Activated CD4-positive, alpha-beta T cell treated with anti-CD3 and anti-CD28 coated beads, Interleukin-2, amount 10 ng/mL, durations not matched to agents 7 days and 5 days (primary cell): ENCODE measurements at places on chromosomes 7 and 10. TPM values are rescaled to one million over a fixed set of nuclear protein-coding genes. Genes with fewer than 3 reads are reported as not detected.

DNA sequence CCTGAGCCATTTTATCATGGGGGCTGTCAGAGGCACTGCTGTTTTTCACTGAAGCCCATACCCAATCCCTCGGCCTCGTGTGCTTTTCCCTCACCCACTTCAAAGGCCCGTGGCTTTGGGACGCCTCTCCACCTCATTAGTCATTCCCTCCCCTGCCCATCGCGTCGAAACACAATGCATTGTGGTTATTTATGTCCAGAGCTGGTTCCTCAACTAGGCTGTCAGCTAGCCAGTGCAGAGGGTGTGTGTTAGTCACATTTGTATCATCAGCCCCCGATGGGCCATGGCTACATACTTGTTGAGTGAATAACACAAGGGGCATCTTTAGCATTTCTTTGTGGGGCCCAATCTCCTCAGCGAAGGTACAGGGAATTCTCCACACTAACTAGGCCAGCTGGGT lies 3.8 kb upstream of the CRCP start:
- no peak for DNase-seq

Gene SHH
- total RNA-seq, result not detected

GRCh38 chr7:98178321-98178720 lies 32.9 kb upstream of the BHLHA15 start:
- DNase-seq, result no peak

GRCh38 chr7:81414411-81414810 lies 355.4 kb downstream of the HGF start:
- no peak for DNase-seq

Gene PAX4
- not detected for total RNA-seq

Gene MBL2
- total RNA-seq, result not detected

- peak; percentile 80 for DNase-seq
Observed at GRCh38 chr10:104580774-104581675, 60.1 kb upstream of the SORCS3 start.

Gene SKAP2
- 6.3 TPM for total RNA-seq

Gene RADIL
- total RNA-seq, result 0.84 TPM

DNA sequence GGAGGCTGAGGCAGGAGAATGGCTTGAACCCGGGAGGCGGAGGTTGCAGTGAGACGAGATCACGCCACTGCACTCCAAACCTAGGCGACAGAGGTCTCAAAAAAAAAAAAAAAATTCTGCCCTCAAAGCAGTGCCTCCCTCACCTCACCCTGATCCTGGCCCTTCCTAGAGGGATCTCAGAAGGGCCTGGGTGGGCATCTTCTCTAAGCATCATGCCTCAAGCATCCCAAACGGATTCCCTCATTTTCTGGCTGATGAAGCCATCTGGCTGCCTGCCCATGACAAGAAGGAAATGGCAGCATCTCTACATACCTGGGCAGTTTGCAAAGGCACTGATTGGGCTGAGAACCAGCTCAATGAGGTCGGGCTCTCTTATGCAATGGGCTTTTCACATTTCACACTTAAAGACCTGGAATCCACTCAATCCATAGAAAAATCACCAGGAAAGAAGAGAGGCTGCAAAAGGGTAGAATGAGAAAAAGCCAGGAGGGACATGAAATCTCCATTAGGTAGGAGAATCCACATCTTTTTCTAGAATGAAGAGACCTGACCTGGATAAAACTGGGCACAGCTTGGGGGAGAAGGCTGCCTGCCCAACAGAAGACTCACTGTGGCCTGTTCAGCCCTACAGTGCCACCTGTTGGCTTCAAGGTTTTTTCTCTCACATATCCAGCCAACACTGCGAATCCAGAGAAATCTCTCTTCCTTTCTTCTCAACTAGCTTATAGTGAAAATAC lies 48.1 kb downstream of the PDLIM1 start:
- DNase-seq, result peak; percentile 45

DNA sequence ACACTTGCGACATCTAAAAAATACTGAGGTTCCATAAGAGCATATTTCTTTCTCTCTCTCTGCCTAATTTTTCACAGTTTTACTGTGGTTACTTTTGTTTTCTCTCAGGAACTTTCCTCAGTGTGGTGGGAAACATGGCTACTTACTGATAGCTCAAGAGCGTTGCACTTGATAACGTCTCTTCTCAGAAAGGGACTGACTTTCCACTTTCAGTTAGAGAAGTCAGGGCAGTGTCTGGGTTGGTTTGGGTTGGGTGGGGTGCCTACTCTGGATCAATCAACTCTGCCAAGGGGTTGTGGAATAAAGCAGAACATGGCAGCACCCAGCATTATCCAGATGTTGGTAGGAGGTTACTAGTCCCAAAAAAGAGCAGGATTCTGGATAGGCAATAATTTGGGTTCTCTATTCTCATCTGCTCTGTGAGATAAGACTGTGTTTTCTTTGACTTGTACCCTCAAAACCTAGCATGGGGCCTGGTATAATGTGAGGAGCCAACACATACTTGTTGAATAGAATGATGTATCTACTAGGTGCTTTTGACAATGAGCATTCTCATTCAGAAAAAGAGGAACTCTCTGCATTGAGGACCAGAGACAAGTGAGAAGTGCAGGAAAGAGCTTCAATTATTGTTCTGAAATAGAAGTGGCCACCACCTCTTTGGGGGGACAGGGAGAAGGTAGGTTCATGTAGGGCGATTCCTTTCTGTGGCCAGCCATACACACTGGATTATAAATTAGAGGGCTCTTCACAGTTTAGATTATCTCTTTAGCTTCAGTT lies 315.7 kb downstream of the REEP3 start:
- no peak for DNase-seq

- DNase-seq, result no peak
Observed at GRCh38 chr10:774223-774622, 84.8 kb upstream of the DIP2C start.
